ENCODE measurements at places on chromosomes 13 and 19. TPM values are rescaled to one million over a fixed set of nuclear protein-coding genes. Genes with fewer than 3 reads are reported as not detected.
A peak's percentile ranks its signal among the peaks of the same experiment; 100 is the strongest.

DNA sequence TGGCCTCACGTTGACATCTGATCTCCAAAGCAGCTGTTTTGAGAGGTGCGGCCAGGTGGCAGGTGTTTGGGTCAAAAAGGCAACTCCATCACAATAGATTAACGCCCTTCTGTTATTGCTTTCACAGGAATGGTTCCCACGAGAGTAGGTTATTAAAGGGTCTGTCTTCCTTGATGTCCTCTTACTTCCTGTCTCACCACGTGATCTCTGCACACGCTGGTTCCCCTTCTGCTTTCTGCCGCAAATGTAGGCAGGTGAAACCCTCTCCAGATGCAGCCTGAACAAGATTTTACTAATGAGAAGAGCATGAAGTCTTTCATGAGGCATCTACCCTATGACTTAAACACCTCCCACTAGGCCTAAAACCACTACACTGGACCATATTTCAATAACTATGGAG is 22.8 kb upstream of the ZNF564 start:
- DNase-seq = no peak

The SIGLEC9 gene
- 4.8 TPM for total RNA-seq

GRCh38 chr19:31512181-31512970 is 163.1 kb upstream of the TSHZ3 start:
- DNase-seq = no peak

DNA sequence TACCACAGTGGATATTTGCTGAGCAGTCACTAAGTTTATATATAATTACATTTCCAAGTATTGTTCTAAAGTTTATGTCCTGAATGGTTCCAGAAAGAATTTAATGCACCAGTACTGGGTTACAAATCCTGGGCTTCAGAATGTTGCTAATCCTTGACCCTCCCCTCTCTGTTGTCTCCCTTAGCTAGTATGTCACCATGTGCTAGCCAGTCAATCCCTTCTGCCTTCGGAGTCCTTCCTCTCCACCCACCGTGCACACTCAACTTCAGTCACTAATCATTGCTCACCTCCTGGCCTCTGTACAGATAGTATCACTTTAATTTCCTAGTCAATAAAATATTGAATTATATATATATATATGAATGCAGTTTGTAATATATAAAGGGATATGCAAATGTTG is 7.5 kb downstream of the FAM124A start:
- no peak for DNase-seq

DNA sequence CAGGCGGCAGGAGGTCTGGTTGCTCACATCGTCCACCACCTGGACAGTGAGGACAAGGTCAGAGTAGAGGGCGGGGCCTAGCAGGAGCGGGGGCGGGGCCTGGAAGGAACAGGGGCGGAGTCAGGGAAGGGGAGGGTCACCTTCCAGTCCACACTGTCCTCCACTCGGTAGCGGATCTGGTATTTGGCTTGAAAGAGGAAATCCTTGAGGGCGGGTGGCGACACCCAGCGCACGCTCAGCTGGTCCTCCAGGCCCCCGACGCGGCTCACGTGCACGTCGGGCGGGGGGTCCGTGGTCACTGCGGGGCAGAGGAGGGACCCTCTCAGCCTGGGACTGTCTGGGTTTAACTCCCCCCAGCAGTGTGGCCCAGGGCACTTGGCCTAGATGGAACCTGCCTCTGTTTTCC is 8.2 kb downstream of the REX1BD start:
- no peak for DNase-seq

The RPL13A gene
- total RNA-seq = 5,253 TPM

The SIGLEC5 gene
- not detected for total RNA-seq

The CCL25 gene
- total RNA-seq = not detected

The CNN1 gene
- total RNA-seq = not detected

GRCh38 chr19:15640904-15641597 is 354 bp downstream of the CYP4F3 start:
- DNase-seq = no peak

- DNase-seq = no peak
Measured at GRCh38 chr19:29328586-29328985, 115.6 kb upstream of the UQCRFS1 start.

GRCh38 chr13:35164324-35164932 is 222.4 kb downstream of the NBEA start:
- no peak for DNase-seq

DNA sequence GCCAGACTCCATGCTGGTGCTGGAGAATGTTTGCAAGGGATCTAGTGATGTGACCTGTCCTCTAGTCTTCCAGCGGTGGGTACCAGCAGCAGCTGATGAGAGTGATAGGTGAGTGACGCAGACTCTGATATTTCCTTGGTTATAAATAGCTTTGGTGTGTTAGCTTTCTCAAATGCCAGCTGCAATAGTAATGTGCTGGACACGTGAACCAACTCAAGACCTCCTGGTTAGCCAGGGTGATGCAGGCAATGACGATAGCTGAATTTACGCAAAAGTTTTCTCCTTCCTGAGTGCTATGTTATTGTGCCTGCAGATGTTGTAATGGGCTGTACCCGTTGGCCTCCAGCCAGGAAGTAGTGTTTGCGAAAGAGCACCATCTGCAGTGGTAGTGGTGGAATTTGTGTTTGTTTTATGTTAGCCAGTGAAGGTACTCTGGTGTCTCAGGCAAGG is 129.5 kb downstream of the CYSLTR2 start:
- DNase-seq = no peak

The NALCN gene
- not detected for total RNA-seq

The MCEMP1 gene
- 0.68 TPM for total RNA-seq

DNA sequence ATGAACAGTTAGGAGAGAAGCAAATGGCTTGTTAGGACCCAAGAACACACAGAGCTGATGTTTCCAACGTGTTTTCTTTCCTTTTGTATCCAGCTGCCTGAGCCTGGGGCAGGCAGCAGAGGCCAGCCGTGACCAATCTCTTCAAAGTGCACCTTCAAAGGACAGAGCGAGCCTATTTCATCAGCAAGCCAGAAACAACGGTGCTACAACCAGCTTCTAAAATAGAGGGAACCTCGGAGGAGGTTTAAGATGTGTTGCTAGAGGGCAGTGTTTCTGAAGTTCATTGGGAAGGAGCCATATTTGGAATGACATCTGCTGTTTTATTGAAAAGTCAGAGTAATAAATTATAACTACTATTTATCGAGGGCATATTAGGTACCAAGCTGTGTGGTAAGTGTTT is 56.2 kb upstream of the RFC3 start:
- no peak for DNase-seq

GRCh38 chr13:53198736-53199135 is 170.1 kb downstream of the OLFM4 start:
- no peak for DNase-seq

DNA sequence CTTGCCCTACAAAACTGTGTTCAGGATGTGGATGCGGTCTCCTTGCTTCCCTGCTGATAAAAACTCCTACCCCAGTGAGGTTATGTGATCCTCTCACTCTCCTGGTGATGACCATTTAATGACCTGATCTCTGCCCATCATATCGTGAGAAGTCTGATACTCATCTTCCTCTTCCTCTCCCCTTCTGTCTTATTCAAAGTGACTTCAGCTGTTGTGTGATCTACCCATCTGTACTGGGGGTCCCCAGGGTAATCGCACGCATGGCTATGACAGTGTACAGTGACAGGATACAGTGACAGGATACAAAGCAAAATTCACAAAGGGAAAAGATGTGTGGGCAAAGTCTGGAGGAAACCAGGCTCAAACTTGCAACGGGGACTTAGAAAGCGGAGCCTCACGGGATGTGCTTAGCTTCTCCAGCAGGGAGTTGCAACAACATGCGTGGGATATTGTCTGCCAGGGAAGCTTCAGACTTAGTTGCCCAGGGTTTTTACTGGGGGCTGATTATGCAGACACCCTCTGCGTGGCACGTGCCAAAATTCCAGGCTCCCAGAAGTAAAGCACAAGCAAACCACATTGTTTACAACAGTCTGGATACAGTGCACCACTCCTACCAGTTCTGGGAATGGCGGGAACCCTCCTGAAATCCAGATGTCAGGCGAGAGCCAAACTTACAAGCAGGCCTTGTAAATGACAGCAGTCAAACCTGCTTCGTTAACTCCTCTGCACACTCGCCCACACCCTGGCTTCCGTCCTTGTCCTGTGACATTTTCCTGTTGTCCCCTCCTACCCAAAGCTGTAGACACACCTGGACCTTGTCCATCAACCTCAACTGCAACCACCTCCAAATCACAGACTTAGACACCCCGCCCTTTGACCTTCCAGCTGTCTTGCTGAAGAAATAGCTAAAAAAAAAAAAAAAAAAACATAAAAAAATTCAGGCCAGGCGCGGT is 18.0 kb upstream of the GARRE1 start:
- DNase-seq = no peak

- no peak for DNase-seq
Measured at GRCh38 chr19:32651729-32652140, 23.2 kb downstream of the ANKRD27 start.

GRCh38 chr13:113196970-113197737 is 11.3 kb downstream of the PCID2 start:
- DNase-seq = no peak

- DNase-seq = no peak
Measured at GRCh38 chr13:70128098-70128497, 19.8 kb upstream of the KLHL1 start.

DNA sequence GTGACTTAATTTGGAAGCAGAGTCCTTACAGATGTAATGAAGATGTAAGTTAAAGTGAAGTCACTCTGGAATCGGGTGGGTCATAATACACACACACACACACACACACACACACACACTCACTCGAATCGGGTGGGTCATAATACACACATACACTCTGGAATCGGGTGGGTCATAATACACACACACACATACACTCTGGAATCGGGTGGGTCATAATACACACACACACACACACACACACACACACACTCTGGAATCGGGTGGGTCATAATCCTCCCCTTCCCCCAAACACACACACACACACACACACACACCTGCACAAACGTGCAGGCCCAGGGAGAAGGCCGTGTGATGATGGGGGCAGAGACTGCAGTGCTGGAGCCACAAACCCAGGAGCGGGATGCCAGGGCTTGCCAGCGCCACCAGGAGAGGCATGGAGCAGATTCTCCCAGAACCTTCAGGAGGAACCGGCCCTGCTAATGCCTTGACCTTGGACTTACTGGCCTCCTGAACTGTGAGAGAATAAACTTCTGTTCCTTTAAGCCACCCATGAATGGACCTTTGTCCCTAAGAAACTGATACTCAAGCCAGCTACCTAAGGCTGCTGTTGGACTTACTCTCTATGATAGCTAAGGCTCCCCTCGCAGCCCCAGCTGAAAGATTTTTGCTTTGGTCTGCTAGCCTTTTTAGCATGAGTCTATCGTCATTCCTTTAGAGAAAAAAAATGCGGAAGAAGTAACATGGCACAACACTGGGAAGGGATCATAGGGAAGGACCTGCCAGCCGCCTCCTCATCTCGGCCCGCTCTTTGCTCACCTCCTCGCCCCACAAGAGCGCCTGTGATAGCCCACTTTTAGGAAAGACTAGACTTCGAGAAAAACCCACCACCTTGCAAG is 136.2 kb upstream of the RNF113B start:
- no peak for DNase-seq

The TMC4 gene
- total RNA-seq = 1.3 TPM

DNA sequence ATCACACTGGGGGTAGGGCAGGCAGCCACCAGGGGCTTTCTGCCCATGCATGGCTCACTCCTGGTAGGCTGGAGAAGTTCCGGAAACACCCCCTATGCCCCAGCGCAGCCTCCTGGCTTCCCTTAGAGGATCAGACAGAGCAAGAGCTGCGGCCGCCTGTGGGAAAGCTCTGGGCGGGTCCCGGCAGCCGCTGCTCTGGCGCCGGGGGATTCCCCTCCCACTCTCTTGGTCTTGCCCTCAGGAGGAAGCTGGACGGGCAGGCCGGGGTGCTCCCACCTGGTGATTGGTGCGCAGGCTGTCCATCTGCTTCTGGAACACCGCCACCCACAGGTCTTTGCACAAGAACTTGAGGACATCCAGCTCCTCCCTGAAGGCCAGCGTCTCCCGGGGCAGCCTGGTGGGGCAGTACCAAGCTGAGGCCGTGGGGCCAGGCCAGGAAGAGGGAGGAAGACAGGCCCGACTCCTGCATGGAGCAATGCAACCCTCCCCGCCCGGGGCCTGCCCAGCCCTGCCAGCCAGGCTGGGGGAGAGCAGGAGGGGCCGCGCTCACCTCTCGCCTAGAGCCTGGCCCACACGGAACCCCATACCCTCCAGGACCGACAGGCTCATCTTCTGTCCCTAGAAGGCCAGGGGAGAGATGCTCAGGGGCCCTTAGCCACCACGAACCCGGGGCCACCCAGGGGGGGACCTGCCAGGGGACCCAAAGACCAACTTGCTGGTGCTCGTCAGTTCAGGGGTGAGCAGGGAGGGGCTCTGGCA is 4.0 kb upstream of the NKPD1 start:
- peak; percentile 49 for DNase-seq

- DNase-seq = no peak
Measured at GRCh38 chr19:3649888-3650287, 23.3 kb upstream of the CACTIN start.

The KIR2DL3 gene
- not detected for total RNA-seq

The KLK11 gene
- not detected for total RNA-seq

- DNase-seq = no peak
Measured at GRCh38 chr13:110620596-110620995, 5.3 kb downstream of the NAXD start.

The FGF22 gene
- 0.68 TPM for total RNA-seq

DNA sequence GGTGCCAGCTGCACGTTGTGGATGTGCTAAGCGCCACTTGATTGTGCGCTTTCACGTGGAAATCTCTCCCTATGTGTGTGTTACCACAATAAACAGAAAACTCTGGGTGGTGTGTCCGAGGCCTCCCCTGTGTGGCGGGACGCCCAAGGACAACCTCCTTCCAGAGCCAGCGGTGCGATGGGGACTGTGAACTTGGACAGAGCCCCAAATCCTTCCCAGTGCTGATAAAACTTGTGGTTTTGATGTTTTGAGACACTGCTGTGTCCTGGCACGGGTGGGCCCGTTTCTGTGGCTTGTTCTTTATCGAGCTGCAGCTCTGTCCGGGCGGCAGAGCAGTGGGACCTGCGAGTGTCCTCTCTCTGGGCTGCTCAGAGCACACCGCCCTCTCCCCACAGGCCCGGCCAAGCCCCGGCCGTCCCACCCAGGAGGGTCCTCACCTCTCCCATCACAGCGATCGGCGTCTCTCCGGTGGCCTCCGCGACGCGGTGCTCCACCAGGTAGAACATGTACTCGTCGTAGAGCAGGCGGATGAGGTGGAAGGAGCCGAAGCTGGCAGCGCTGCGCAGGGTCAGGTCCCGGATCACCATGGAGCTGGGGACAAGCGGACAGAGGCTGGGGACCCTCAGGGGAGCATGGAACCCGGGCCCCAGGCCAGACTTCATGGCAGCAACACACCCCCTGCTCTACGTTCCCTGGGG is 18.8 kb upstream of the RANBP3 start:
- no peak for DNase-seq

DNA sequence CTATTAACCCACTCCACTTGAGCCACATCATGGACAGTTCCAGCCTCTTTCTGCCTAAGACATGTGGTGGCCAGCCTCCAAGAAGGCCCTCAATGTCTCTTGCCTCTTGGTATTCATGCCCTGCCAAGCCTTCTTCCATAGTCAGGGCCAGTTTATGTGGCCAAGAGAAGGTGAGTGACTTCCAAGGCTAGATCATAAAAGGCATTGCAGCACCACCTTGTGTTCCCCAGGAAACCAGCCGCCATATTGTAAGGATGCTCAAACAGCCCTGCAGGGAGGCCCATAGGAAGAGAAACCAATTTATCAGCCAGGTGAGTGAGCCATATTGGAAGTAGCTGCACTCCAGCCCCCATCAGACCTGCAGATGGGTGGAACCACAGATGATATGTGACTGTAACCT is 12.3 kb upstream of the DNMT1 start:
- no peak for DNase-seq
